ENCODE measurements at places on chromosomes 11 and 22.

DNA sequence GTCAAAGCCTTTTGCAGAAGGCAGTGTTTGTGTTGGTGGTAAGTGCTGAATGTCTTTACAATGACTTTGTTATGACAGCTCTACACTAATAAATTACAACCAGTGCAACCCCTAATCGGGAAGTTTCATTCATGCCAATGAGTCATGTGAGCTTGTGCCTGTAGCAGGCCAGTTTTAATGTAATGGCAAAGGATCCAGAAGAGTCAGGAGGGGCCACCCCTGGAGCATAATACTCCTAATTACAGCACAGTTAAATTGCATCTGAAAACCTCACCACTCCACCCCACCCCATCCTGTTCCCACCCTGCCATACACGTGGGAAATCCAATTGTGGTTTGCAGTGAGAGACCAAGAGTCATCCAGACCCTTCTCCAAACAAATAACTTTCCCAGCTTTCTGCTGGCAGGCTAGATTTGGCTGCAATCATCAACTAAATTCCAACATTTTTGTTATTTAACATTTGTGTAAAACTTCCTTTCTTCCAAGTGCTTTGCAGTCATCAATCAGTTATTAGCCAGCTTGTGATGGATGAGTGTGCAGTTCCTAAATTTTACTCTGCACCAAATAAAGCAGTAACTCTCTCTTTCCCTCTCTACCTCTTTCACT is 277.3 kb upstream of the FAT3 start:
- DNase-seq: peak; percentile 11

GRCh38 chr22:17489101-17489500 is 74.2 kb upstream of the SLC25A18 start:
- no peak for DNase-seq

GRCh38 chr22:33842006-33842354 is 78.3 kb downstream of the LARGE1 start:
- DNase-seq: no peak

DNA sequence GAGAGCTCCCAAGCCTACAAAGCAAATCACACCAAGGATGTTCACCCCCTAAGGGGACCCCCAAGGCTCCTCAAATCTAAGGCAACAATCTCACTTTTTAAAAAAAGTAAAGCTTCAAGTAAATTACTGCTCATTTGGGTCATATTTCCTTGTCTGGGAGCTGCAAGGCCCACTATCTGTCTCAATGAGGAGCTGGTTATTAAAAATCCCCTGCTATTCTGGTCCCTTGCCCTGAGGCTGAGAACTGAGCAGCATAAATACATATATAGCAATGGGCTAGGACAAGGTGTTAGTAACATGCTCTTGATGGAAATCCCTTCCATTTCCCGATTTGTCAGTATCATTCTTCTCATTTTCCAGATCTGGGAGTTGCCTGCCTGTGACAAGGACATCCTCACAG is 119.2 kb downstream of the ETS1 start:
- no peak for DNase-seq

DNA sequence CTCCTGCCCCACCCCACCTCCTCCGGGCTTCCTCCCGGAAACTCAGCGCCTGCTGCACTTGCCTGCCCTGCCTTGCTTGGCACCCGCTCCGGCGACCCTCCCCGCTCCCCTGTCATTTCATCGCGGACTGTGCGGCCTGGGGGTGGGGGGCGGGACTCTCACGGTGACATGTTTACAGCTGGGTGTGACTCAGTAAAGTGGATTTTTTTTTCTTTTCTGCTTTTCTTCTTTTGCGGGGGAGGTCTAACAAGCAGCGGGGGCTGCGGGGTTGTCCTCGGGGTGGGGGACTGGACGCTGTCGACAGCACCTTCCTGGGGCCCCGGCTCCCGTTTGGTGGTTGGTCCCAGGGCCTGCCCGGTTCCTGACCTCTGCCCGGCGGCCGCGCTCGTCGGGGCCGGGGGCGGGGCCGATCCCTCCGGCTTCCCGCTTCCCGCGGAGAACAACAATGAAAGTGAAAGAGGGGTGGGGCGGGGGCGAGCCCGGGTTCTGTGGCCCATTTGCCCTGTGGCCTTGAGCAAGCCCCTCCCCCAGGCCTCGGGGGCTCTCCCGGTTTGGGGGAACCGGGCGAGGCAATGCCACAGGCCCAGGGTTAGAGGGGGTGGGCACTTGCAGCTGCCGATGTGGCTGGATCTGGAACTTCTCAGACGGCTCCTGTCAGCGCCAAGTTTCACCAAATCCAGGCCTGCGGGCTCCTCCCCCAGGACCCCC is 975 bp upstream of the MDK start:
- peak; percentile 88 for DNase-seq

DNA sequence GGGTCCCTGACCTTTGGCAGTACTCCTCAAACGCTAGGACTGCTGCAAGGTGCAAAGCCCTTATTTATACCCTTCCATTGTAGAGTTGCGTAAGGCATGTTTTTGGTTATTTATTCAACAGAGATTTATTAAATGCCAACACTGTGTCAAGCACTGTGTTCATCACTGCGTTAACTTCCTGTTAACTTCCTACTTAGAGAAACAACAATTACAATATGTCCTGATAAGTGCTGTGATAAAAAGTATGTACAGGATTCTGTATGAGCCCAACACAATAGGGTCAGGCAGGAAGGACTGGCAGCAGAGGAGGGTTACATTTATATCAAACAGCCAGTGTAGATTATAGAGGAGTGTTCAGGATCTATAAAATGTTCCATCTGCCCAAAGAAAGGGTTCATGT is 812.8 kb upstream of the API5 start:
- DNase-seq: no peak

DNA sequence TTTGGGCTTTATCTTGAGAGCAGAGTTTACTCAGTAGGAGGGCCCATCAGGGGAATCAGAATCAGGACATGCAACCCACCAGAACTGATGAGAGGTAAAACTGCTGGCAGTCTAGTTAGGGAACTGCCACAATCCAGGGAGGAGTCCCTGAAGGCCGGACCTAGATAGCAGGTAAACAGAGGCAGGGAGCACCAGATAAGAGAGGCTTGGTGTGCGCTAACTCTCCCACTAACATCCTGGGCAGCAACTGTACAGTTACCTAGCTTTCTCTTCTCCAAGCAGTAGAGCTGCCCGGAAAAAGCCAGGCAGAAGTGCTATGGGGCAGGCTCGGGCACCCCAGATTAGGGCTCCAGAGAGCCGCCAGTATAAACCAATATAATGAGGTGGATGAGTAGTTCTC is 865 bp upstream of the AMOTL1 start:
- peak; percentile 40 for DNase-seq

DNA sequence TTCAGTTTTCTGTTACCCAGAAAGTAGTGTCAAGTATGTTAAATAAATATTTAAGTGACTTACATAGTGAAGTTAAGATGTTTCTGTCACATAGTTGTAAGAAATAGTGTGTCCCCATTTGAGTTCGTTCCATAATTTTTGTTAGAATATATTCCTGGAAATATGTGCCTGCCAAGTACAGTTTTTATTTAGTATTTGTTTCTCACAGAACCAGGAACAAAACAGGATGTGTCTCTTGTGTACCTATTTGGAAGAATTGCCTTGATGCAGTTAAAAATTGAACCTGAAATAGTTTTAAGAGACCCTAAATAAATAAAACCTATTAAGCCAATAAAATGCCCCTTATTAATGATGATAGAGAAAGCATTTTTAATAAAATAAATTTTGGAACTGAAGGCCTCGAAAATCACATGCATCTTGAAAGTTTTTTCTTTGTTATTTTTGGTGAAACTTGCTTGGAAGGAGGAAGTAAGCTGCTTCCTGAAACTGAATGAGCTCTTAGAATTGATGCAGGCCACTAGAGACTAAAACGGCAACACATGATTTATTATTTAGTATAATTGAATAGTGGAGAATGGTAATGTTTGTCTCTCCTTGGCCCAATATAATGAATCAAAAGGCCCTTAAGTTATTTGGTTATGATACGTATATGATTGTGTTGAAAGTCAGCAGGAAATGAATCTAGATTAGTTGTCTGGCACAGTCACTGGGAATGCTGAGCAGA is 55.9 kb downstream of the SWAP70 start:
- DNase-seq: no peak
